ENCODE measurements at places on chromosomes 2 and 18.

- DNase-seq = no peak
Measured at GRCh38 chr18:49913221-49913620, 99.9 kb upstream of the ACAA2 start.

- DNase-seq = no peak
Measured at GRCh38 chr18:45232061-45232460, 383.2 kb upstream of the SLC14A2 start.

DNA sequence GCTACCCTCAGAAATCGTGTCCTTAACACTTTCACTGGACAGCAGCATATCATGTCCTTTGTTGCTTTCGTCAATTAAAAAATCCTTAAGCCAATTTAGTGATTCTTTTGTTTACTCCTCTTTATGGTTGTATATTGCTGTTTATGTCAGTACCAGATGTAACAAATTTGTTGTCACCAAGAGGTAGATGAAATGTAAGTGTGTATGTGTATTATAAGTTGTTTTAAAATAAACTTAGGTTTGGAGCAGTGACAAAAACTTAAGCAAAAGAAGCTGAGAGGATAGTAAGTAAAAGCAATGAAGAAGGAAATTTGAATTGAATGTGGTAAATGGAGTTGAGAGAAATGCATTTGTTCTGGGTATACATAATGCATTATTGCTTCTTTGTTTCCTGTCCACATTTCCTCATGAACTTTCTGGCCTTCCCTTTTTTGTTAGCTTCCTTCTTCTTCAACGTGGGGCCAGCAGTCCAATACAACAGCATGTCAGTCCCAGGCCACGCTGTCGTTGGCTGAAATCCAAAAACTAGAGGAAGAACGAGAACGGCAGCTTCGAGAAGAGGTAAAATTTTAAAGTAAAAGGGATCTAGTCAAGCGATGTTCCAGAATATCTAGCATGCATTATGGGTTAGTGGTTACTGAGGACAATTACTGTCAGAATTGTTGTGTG lies 30.5 kb upstream of the SNORC start:
- DNase-seq = peak; percentile 10

DNA sequence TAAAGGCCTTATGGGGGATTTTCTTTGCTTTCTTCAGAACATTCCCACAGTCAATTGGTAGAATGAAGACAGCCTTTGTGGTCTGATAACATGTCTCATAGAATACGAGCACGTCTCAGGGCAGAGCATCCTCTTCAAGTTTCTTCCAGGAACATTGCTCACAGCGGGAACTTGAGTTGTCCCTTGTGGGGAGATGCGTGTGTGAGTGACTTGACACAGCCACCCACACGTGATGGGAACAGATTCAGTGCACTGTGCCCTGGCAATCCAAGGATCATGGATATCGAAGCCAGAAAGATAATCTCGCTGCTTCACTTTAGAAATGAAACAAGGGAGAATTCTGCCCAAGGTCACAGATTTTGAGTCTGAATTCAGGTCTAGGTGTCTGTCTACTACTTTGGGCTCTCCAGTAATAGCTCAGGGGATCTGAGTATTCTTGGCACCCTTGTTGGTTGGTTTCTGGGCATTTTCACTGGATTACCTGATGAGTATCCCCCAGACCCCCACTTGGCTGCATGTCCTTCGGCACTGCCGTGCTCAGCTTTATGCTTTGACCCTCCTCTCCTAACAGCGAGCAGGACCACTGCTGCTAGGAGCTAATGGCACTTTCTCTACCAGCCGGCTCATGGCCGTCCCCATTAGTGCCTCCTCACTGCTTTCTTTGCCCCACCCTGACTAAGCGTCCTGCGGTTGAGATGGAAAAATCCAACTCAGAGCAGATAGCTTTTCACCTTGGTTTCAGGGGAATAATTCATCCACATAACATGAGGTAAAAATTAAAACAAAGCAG lies 75.9 kb upstream of the FOSL2 start:
- no peak for DNase-seq

DNA sequence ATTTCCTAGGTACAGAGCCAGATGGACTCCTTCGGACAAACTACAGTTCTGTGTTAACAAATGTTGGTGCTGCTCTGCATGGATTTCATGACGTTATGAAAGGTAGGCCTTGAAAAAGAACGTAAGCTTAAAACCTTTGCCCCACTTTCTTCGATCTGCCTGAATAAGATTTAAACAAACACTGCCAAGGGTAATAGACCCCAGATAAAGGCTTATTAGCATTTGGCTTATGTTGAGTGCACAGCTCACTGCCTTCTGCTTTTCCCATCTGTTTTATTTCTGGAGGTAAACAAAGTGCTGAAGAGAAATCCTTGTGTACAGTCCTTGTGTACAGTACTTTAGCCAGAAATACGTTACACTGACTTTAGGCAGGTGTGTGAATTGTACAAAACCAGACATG lies 50.0 kb upstream of the STON1 start:
- no peak for DNase-seq

DNA sequence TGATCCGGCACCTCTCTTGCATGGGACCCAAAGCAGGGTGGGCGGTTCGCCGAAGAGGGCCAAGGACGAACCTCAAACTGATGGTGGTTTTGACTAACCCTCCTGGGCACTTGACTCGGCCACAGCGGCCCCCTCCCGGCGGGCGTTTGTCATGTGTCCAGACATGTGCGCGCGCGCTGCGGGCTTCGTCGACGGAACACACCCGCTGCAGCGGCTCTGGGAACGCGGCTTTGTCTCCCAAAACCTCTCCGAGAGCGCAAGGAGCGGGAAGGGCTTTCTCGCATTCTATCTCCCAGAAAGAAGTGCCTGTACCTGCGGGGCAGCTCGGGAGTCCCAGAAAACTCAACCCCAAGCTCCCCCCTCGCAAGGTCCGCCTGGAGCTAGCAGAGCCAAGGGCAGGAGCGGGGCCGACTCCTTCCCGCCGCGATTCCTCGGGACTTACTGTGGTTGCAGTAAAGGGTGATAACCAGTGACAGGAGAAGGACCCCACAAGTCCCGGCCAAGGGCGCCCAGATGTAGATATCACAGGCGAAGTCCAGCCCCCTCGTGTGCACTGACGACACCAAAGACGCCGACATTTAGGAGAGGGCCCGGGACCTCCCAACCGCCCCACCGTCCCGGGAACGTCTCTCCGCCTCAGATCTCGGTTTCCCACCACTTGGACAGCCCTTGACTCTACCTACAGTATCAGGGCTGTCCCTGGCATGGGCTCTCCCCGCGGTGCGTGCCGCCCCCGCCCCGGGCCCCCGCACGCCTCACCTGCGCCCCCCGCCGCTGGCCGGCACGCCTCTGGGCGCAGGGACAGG lies 1.6 kb downstream of the CD8A start:
- DNase-seq = peak; percentile 40

- peak; percentile 58 for DNase-seq
Measured at GRCh38 chr2:137952586-137953129, 11.6 kb upstream of the HNMT start.

- no peak for DNase-seq
Measured at GRCh38 chr18:48782381-48782861, 168.3 kb downstream of the SMAD7 start.

- DNase-seq = no peak
Measured at GRCh38 chr18:37492952-37493351, 72.6 kb downstream of the CELF4 start.

- no peak for DNase-seq
Measured at GRCh38 chr2:38863061-38863695, 12.6 kb downstream of the DHX57 start.

DNA sequence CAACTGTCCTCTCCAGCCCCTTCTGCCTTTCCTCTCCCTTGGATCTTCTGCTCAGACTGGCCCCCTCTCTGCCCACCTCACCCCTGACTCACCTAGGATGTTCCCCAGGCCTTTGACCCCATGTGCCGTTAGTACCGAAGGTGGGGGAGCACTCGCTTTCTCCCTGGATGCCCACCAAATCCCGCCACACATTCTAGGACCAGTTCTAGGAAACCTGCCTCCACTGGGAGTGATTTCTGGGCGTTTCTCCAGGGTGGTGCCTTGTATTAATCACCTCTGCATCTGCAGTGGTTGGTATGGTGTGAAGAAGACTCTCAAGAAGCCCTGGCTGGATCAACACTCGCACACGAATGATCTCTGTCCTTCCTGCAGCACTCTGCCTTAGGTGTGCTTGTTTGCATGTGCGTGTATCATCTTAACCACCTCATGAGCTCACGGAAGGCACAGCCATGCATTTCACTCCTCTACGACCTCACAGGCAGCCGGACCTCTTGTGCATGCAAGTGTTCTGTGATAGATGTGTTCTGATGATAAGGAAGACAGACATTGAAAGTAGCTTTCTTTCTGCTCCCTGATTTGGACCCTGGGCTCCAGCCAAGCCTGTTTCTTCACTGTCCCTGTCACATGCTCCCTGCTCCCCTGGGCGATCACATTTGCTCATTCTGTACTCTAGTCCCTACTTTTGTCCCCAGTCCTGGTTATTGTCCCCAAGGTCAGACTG lies 69.4 kb downstream of the LIPG start:
- no peak for DNase-seq

- DNase-seq = no peak
Measured at GRCh38 chr18:44715245-44715644, 34.6 kb downstream of the SETBP1 start.

DNA sequence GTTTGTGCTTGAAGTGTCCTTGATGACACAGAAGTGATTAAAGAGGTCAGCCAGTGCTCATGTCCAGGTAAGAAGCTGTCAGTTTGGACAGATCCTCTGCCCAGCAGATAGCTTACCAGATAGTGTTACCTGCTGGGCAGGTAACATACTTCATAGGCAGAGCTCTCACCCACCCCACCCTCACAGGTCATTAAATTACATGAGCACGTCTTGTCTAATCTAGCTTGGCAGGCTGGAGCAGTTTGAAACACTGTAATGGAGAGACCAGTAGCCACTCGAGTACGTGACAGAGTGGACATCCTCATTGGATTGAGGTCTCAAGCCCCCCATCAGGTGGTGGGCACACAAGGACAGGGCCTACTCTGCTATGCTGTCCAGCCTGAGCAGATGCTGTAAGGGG lies 27.1 kb downstream of the TTC32 start:
- DNase-seq = no peak

DNA sequence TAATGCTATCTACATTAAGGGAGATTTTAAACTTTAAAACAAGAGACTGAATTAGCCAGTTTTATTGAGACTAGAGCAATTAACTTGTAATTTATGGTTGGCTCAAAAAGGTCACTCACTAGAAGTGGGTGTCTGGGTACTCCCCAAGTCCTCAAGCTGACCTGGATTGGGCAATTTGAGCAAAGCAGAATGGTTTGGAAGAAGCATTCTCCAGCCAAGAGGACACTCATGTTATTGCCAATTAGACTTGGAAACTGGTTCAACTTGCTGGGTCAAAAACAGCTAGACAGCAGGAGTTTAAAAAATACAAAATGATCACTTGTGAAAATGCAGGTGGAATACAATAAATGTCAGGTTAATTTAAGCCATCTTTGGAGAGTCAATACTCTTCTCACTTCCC lies 29.5 kb upstream of the MYO1B start:
- DNase-seq = no peak

DNA sequence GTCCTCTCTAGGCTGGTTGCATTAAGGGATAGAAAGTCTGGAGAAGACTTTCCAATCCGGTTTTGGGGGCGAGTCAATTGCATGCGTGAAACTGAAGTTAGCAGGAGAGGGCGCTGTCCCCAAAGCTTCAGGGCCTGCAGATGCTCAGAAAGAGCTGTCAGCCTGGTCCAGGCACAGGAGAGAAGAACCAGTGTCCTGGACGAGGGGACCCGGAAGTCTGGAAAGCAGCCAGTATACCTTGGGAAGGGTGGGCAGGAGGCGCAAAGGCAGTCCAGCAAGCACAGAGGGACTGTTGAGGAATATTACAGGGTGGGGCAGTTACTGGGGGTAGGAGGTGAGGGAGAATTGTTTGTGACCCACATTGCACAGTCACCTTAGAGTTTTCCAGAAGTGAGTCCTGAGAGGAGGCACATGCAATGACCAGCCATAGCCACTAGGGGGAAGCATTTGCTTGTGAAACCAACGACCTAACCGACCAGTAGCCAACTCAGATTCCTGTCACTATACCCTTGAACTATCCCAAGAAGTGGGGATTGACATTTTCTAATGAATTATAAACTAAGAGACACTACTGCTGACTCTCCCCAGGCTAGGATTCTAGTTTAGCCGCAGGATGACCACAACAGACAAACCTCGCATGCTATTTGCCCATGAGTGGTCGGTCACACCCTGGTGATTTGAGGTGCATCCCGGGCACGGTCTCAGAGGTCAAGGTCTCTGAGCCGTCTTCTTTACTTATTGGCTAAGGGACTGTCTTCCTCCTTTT lies 172.8 kb downstream of the RDH14 start:
- DNase-seq = peak; percentile 52

DNA sequence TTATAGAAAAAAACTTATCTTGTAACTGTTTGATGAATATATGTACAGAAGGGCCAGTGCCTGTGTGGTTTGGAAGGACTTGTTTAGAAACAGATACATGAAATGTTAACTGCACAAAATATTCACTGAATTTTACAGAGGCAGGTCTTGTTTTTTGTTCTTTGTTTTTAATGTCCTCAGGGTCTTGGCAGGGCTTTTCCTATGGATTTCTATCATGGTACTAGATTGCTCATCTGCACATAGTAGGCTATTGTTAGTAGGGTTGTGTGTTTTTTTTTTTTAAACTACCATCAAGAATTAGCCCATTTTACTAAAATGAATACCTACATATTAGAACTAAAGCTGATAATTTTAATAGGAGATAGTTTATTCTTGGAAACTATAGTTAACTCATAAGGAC lies 3.5 kb downstream of the CABYR start:
- DNase-seq = no peak

GRCh38 chr2:10750610-10751009 lies 29.2 kb downstream of the ATP6V1C2 start:
- no peak for DNase-seq

- no peak for DNase-seq
Measured at GRCh38 chr2:101546376-101547058, 71.6 kb upstream of the RFX8 start.

DNA sequence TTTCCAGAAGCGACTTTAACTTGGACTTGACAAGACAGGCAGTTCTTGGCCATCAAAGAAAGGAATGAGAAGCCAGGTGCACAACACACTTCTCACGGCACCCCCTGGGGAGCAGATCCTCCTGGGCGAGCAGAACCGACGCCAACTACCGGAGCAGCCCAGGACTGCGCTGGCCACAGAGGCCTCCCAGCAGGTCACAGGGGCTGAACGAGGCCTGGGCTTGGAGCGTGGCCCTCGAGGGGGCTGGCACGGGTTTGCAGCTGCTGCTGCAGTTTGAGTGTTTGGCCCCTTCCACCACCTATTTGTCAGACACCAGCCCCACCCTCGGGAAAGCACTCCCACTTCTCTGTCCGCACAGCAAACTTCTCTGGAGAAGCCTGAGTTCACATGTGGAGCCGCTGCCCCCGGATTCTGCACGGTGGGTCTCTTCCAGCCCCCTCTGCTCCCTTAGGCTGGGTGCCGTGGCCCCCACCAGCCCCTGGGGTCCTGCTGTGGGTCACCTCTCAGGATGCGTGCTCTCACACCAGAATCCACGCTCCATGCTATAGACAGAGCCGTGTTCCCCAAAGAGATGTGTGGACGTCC lies 306.7 kb upstream of the SALL3 start:
- DNase-seq = no peak

- no peak for DNase-seq
Measured at GRCh38 chr2:133927894-133928293, 326.0 kb upstream of the MGAT5 start.

- no peak for DNase-seq
Measured at GRCh38 chr2:29751390-29751789, 170.0 kb downstream of the ALK start.

Data from CD4-positive, alpha-beta T cell treated with Interleukin-17A for 1 hour (primary cell).